Placental pericyte (primary cell): ENCODE measurements at places on chromosomes 12 and 14. TPM values are rescaled to one million over a fixed set of nuclear protein-coding genes. Genes with fewer than 3 reads are reported as not detected.

The C2CD5 gene
- 13.8 and 21.8 TPM in 2 replicates for total RNA-seq

The CFAP54 gene
- 2.2 and 4.6 TPM in 2 replicates for total RNA-seq

The BEGAIN gene
- under 0.01 and 0.14 TPM in 2 replicates for total RNA-seq

The OR6S1 gene
- not detected in 2 replicates for total RNA-seq
